ENCODE measurements at places on chromosomes 7 and 10.
A peak's percentile ranks its signal among the peaks of the same experiment; 100 is the strongest.

DNA sequence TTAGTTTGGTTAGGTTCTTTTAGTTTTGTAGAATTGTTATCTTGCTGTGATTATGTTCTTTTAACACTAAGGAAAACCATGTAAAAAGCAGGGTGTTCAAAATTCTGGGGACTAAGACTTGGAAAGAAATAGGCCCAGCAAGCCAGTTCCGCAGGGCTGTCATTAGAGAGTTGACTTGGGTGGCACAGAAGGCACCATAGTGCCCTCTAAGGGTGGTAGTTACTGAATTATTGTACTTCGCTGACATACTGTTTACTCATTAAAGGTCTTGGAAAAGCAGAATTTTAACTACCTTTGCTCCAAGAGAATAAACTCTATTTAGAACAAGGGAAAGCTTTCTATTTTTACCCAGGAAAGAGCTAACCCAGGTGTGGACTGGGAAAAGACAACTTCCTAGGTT, 86.5 kb downstream of the OTUD1 start:
- peak; percentile 34 for DNase-seq

DNA sequence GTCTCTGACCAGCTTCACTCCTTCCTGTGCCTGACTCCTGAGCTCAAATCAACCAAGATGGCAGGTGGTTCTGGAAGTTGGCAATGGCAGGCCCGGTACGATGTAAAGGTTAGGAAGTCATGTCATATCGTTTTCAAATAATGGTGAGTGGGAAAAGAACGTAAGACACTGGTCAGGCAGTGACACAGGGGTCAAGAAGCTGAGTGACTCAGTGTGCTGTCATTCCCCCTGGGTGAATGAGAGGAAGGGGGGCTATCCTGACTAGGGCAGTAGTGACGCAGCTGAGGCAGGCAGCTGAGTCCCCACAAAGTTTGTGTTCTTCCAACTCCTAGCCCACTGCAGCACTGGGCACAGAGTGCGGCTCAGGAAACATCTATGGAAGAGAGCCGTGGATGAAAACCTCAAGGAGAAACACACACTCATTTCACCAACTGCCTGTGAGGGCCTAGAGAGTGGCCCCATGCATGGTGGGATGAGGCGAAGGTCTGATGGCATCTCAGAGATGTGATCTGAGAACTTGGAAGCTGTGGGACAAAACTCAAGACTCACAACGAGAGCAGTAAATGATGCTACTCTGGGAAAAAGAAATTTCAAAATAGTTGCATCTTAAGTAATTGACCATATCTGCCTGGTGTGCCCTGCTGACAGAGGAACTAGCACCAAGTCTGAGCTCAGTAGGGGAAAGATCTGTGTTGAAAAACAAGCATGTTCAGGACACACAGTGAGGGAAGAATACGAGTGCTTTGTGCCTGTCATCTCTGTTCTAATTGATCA, 23.2 kb downstream of the CREB3L2 start:
- DNase-seq = peak; percentile 72

- DNase-seq = no peak
Observed at GRCh38 chr7:80070391-80070790, 64.2 kb upstream of the GNAI1 start.

DNA sequence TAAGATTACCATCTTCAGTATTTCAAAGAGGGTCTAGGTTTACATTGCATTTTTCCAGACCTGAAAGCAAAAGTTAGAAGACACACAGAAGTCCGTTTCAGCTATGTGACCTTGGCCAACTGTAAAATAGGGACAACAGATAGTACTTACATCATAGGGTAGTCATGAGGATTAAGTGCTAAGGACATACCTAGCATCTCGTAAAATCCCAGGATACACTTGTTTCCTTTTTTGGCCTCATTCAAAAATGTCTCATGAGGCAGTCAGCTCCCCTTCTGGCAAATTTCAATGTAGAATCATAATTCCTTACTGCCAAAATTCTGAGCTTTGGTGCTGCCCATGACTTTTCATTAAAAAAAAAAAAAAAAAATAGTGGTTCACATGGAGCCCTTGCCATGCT, 6.4 kb upstream of the DUSP5 start:
- no peak for DNase-seq

GRCh38 chr7:13848681-13849131, 140.8 kb downstream of the ETV1 start:
- no peak for DNase-seq

- DNase-seq = peak; percentile 88
Observed at GRCh38 chr10:126062131-126063032, 166.0 kb downstream of the FANK1 start.

GRCh38 chr7:139687980-139688632, 89.7 kb downstream of the HIPK2 start:
- DNase-seq = no peak

- DNase-seq = no peak
Observed at GRCh38 chr10:92274071-92274470, 16.8 kb downstream of the CPEB3 start.

- DNase-seq = no peak
Observed at GRCh38 chr7:138226001-138226476, 149.8 kb downstream of the AKR1D1 start.

GRCh38 chr10:126119599-126119998, 223.2 kb downstream of the FANK1 start:
- no peak for DNase-seq

GRCh38 chr7:73749931-73750776, 11.6 kb upstream of the ABHD11 start:
- DNase-seq = no peak

GRCh38 chr7:75650062-75650461, 88.7 kb downstream of the HIP1 start:
- DNase-seq = peak; percentile 51

- DNase-seq = peak; percentile 26
Observed at GRCh38 chr7:98178321-98178720, 32.9 kb upstream of the BHLHA15 start.

GRCh38 chr7:25388681-25389080, 160.4 kb upstream of the NPVF start:
- no peak for DNase-seq

GRCh38 chr10:12221323-12222298, 25.6 kb downstream of the CDC123 start:
- DNase-seq = peak; percentile 12

GRCh38 chr10:67630904-67631303, 65.1 kb downstream of the CTNNA3 start:
- DNase-seq = no peak

- no peak for DNase-seq
Observed at GRCh38 chr7:7698930-7699329, 19.5 kb downstream of the RPA3 start.

DNA sequence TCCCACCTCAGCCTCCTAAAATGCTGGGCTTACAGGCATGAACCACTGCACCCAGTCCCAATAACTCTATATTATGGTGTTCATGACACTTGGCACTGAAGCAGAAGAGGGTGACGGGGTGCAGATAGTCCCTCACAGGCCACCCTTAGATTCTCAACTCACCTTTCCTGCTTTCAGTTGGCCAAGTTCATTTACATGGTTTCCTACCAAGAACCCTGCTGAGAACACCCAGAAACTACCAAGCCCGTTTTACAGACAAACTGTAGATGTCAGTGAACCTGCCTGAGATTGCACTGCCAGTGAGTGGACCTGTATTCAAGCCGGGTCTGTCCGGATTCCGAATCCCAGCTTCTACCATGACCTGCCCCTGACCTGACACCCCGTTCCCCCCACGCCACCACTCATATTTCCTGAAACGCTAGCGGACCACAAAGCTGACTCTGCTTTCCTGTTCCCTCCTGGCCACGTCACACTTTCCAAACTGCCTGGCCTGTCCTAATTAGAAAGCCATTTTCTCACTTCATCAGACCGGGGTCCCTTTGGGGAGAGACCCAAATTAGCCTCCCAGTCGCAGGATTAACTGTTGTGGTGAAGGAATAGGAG, 17.3 kb downstream of the GRID2IP start:
- DNase-seq = no peak

DNA sequence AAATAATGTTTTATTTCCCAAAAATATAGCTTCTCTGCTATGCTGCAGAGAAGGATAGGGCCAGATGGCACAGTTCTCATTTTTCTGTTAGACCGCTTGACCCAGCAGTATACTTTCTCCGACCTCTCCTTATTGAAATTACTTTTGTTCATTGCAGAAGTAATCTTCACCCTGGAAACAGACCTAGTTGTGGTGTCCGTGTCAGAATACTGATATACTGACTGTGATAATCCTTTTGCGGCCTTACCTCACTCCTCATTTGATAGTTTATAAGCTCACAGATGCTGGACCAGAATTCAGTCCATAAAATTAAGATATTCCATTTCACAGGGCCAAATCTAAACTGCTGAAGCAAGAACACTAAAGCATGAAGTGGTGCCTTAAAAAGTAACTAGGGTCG, 260.6 kb upstream of the DKK1 start:
- DNase-seq = no peak

DNA sequence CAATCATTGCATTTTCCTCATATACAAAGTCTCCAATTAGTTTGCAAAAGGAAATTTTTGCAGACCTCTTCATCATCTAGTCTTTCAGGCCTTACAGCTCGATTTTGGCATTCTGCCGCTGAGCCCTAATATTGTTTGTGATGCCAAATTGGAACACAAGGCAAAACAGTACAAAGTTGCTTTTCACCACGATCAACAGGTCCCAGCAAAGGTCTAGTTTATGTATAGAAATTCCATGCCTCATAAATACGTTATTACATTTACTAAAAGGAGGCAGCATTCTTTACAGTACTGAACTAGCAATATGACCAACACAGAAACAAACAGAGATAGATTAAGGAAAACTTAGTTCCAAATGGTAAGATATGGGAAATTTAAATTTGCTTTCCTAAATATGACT, 7.0 kb upstream of the DNAJC1 start:
- no peak for DNase-seq

GRCh38 chr10:16585103-16585502, 63.4 kb upstream of the C1QL3 start:
- no peak for DNase-seq

- DNase-seq = no peak
Observed at GRCh38 chr7:26959290-26959689, 94.9 kb upstream of the SKAP2 start.

DNA sequence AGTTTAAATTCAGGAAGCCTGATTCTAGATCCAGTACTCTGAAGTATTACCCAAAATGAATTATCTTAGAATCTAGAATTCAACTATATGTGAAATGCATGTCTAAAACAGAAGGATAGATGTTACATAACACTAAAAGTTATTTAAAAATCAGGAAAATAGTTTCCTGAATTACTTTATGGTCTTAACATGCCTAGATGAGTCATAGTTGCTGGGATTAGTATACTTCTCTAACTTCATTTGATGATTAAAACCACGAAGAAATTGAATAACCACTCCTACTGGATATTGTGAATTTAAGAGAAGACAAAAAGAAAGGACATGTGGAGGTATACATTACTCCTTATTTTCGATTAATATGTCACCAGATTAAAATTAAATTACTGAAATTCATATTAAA, 65.5 kb downstream of the ATAD1 start:
- no peak for DNase-seq

- no peak for DNase-seq
Observed at GRCh38 chr7:94452239-94452638, 57.4 kb upstream of the CASD1 start.

- DNase-seq = no peak
Observed at GRCh38 chr7:18287482-18287881, 208.1 kb upstream of the HDAC9 start.

DNA sequence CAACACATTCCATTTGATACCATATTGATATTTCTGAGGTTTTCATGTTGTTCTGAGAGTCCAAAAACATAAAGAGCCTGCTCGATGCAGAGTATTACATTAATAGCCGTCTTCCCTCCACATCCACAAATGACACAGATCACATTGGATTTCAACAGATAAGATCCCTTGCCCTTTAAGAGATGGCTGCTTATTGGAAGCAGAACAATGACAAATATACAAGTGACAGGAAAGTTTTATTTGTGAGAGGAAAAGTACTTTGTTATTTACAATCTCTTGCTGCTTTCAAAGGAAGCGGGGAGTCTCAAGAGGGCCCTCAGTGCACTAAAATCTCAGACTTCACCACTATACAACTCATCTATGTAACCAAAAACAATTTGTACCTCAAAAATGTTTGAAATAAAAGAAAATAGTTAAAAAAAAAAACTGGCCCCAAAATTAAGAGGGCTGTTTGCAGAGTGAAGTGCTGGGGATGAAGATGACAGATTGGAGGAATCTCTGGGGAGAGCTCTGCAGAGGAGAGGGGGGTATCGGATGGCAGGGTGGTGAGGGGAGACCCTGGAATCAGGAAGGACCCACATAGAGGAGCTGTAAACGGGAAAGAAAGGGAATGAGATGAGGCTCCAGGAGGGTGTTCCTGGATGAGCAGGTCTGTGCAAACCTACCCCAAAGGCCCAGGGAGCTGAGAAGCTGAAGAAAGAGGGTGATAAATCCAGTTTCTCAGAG, 42.5 kb upstream of the ZNF438 start:
- DNase-seq = no peak

DNA sequence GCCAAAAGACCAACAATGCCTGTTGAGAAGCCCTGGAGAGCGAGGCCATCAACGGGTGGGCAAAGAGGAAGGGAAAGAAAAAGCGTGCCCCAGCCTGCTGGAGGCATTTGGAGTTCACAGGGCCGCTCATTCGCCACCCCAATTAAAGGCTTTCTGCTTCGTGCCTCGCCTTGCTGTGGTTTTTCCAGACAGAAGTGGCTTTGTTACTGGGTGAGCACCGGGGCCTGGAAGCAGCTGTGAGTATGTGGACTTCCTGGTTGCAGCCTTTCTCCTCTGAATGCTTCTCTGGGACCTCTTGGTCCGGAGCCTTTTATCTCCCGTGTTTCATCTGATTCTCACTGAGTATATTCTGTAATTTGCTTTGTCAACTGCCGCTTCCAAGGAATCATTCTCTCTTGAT, 118.1 kb upstream of the EGR2 start:
- DNase-seq = no peak

DNA sequence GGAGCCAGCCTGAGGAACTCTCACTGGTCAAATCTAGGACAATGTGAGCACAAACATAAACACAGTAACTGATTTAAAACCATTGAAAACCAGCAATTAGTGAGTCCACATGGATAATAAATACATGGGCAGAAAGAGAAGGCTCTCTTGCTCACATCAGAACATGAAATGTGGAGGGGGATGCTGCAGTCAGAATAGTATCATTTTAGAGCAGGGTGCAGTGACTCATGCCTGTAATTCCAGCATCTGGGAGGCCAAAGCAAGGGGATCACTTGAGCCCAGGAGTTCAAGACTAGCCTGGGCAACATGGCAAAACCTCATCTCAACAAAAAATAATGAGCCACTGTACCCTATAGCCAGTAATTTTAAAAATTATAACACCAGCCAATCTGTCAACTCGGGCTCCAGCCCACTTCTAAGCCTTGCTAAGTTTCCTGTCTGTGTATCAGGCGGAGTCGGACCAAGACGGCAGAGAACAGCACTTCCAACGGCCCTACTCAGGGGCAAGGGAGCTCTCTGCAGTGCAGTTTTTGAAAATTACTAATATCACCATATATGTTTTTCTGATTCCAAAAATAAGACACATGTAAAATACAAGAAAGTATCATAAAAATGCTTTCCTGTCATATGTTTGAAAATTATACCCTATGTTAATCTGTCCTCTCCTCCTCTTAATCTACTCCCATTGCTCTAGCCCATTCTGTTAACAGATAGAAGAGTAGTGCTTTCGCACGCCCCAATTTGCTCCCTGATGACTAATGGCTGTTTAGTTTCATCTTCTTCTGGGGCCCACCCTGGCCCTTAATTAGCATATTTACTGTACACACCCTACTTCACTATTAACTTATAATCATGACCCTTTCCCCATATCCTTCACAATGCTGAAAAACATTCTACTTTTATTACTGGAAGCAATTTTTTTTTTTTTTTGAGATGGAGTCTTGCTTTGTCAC, 17.1 kb downstream of the URGCP start:
- DNase-seq = no peak
